Liver (tissue), 10 donors: ENCODE measurements at places on chromosomes 3 and 15.

DNA sequence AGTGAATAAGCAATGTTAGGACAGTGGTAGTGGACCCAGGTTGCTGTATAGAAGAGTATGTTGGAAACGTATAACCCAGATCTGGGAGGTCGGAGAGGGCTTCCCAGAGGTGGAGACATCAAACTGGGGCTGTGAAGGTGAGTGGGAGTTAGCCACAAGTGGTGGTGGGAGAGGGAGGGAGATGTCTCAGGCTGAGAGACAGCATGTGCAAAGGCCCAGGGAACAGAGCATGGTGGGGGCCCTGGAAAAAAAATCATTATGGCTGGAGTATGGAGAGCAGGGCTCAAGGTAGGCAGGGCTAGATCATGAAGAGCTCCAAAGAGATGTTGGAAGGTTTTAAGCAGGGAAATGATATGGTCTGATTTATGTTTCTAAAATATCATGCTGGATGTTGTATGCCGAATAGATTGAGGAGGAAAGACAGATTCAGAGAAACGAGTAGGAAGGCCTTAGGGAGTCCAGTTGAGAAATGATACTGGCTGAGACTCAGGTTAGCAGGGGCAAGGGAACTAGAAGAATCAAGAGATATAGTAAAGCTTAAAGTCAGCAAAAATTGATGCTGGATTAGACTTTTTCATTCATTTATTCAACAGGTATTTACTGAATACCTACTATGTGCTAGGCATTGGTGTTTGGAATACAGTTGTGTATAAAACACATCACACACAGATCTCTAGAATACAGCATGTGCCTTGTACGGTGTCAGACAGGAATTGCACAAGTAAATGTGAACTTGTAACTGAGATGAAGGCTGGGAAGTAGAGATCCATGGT is 17.0 kb downstream of the ITPR1 start:
- H3K27me3 ChIP-seq: no peaks in the 10 kb centered on the region
- H3K27ac ChIP-seq: no peak overlapping the region
- peaks cover 11% of the 10 kb centered on the region for H3K4me1 ChIP-seq
- no peak overlapping the region for H3K4me3 ChIP-seq

GRCh38 chr3:99648516-99648915 is 10.1 kb downstream of the COL8A1 start:
- no peaks in the 10 kb centered on the region for H3K27me3 ChIP-seq
- no peaks in the 10 kb centered on the region for H3K36me3 ChIP-seq
- H3K4me1 ChIP-seq: no peaks in the 10 kb centered on the region
- no peak for DNase-seq
- H3K27ac ChIP-seq: no peak overlapping the region

DNA sequence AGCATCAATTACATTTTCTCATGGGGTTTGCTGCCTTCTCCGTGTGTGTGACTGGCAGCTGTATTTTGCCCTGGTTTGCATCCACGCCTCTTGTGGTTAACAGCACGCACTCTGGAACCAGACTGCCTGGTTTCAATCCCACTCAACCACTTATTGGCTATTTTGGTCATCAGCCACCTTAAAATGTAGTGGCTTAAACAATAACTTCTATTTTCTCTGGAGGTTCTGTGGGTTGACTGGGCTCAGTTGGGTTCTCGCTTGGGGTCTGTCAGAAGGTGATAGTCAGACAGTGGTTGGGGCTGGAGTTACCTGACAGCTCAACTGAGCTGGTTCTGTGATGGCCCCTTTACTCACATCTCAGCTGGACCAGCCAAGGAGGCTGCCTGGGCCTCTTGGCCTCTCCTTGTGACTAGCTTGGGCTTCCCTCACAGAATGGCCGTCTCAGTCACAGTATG is 36.8 kb downstream of the EHD4 start:
- no peak for DNase-seq
- no peaks in the 10 kb centered on the region for H3K27me3 ChIP-seq
- peaks cover 6% of the 10 kb centered on the region for H3K4me1 ChIP-seq
- H3K36me3 ChIP-seq: no peaks in the 10 kb centered on the region

- peaks cover 11% of the 10 kb centered on the region for H3K4me1 ChIP-seq
- DNase-seq: no peak
- H3K27ac ChIP-seq: peak overlapping the region; percentile 23
- no peaks in the 10 kb centered on the region for H3K27me3 ChIP-seq
- no peaks in the 10 kb centered on the region for H3K36me3 ChIP-seq
Observed at GRCh38 chr3:170631755-170632488, 46.0 kb upstream of the SLC7A14 start.

DNA sequence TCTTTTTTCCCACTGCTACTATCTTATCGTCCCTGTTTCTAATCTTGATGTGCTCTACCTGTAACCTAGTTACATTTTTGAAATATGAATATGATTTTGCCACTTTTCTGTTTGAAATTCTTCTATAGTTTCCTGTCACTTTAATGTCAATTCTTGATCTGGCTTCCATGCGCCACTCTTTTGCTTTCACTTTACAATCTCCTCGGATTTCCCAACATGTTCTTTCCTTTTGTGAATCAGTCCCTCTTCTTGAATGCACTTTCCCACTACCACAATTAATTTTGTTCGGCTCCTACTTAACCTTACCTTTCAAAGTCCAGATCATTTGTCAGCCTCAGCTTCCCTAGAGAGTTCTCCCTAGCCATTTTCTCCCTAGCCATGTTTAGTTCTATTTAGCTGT is 8.3 kb downstream of the TIMMDC1 start:
- no peak for DNase-seq
- no peak overlapping the region for H3K4me3 ChIP-seq
- H3K36me3 ChIP-seq: peaks cover 10% of the 10 kb centered on the region
- H3K27ac ChIP-seq: peak overlapping the region; percentile 1
- H3K4me1 ChIP-seq: no peaks in the 10 kb centered on the region
- no peaks in the 10 kb centered on the region for H3K27me3 ChIP-seq

GRCh38 chr3:69997631-69998307 is 1.8 kb upstream of the SAMMSON start:
- no peak overlapping the region for H3K4me3 ChIP-seq
- DNase-seq: no peak
- no peaks in the 10 kb centered on the region for H3K27me3 ChIP-seq
- no peaks in the 10 kb centered on the region for H3K4me1 ChIP-seq

- H3K36me3 ChIP-seq: no peaks in the 10 kb centered on the region
- H3K27ac ChIP-seq: no peak overlapping the region
- no peaks in the 10 kb centered on the region for H3K27me3 ChIP-seq
- H3K4me1 ChIP-seq: peaks cover 4% of the 10 kb centered on the region
Observed at GRCh38 chr3:16994854-16995525, 110.2 kb downstream of the PLCL2 start.

- DNase-seq: no peak
- H3K4me3 ChIP-seq: no peak overlapping the region
- no peaks in the 10 kb centered on the region for H3K36me3 ChIP-seq
Observed at GRCh38 chr3:144263706-144264105, 292.1 kb downstream of the DIPK2A start.

GRCh38 chr3:125214738-125215137 is 2.2 kb upstream of the SLC12A8 start:
- H3K36me3 ChIP-seq: no peaks in the 10 kb centered on the region
- no peaks in the 10 kb centered on the region for H3K27me3 ChIP-seq
- DNase-seq: no peak
- H3K4me3 ChIP-seq: no peak overlapping the region
- H3K27ac ChIP-seq: no peak overlapping the region

DNA sequence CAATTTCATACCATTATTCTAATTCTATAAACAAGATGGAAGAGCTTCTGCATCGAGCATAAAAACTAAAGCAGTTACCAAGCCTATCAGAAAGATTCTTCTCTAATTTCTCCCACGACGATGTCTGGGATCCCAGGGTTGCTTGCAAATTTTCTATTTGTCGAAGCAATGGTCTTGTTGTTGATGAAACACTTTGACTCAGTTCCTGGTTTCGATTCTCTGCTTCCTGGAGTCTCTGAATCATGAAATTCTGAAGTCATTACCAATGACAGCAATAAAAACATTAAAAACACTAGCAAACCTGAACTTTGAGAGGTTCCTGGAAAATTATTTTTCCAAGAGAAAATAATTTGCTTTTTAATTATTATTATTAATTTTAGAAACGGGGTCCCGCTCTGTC is 18.7 kb downstream of the TMF1 start:
- no peaks in the 10 kb centered on the region for H3K27me3 ChIP-seq
- no peaks in the 10 kb centered on the region for H3K4me1 ChIP-seq
- H3K36me3 ChIP-seq: peaks cover 15% of the 10 kb centered on the region
- DNase-seq: no peak

GRCh38 chr15:33067456-33067855 is 127.1 kb downstream of the FMN1 start:
- H3K4me1 ChIP-seq: no peaks in the 10 kb centered on the region
- no peaks in the 10 kb centered on the region for H3K36me3 ChIP-seq
- DNase-seq: no peak
- no peak overlapping the region for H3K27ac ChIP-seq

- no peaks in the 10 kb centered on the region for H3K36me3 ChIP-seq
- peak overlapping the region; percentile 8 for H3K27ac ChIP-seq
- DNase-seq: no peak
- no peaks in the 10 kb centered on the region for H3K27me3 ChIP-seq
Observed at GRCh38 chr3:183548262-183548769, 7.2 kb downstream of the KLHL6 start.

DNA sequence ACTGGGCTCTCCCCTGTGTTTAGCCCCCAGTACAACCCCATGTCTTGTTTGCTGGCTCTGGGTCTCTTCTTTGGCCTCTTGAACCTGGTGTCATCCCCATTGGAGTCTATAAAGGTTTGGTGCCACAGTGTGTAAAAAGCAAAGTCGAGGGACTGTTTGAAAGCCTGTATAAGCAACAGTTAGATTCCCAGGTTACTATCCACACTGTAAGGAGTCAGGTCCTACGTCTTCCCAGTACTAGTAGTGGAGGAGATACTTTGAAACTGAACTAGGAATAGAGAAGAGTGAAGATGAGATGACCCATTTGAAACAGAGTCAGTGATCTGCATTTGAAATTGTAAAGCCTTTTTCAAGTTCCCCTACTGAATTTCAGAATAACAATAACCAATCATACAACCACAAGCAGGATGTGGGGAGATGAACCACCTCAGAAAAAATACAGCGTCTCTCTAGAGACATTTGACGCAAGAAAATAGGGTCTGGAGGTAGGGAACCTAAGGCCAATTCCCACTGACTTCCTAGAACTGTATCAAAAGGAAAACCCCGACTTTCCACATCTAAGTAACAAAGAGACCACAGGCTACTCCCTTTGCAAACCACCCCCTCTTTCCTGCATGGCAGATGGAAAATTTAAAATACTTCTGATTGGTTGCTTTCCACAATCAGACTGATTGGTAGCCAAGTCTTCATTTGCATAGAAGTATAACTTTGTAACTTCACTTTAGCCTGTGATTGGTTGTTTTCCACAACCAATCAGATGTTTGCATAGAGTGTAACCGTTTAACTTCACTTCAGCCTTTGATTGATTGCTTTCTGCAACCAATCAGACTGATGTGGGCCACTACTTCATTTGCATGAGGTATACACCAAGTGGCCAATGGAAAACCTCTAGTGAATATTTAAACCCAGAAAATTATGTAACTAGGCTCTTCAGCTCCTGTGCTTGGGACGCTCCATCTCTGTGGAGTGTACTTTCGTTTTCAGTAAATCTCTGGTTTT is 49.9 kb upstream of the NEDD4 start:
- H3K4me3 ChIP-seq: no peak overlapping the region
- H3K36me3 ChIP-seq: no peaks in the 10 kb centered on the region
- H3K27ac ChIP-seq: no peak overlapping the region
- no peaks in the 10 kb centered on the region for H3K4me1 ChIP-seq

DNA sequence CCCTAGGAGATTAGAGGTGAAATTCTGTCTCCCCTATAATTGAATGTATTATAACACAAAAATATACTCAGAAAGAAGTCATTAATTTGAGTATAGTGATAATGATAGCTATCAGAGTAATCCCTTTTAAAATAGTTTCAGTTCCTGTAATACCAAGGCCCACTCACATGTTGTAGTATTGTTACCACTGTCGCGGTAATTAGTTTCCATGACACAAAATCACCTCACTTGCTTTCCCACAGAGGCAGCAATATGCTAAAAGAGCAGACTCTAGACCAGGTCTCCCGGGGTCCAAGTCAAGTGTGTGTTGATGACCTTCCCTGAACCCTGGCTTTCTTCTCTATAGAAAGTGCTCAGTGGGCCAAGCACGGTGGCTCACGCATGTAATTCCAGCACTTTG is 39.5 kb upstream of the NSMCE3 start:
- peaks cover 9% of the 10 kb centered on the region for H3K27me3 ChIP-seq
- H3K4me1 ChIP-seq: no peaks in the 10 kb centered on the region
- DNase-seq: no peak
- no peak overlapping the region for H3K4me3 ChIP-seq
- no peak overlapping the region for H3K27ac ChIP-seq

DNA sequence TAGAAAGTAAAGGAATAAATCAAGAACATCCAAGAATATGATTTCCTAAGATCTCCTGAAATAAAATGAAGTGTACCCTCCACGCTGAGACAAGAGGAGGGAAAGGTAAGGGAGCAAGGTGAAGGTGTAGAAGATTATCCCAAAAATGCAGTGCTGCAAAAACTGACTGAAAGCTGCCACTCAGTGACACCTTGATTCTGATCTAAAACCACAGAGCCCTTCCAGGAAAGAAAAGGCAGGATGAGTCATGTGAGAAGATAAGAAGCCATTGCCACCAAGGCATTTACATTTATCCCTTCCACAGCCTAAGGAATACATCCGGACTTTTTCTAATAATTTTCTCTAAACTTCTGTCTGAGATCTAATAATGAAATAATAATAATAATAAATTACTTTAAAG is 49.9 kb downstream of the IGSF11 start:
- H3K4me3 ChIP-seq: no peak overlapping the region
- no peaks in the 10 kb centered on the region for H3K36me3 ChIP-seq
- DNase-seq: no peak
- H3K27ac ChIP-seq: no peak overlapping the region

- no peak overlapping the region for H3K4me3 ChIP-seq
- no peak for DNase-seq
- H3K4me1 ChIP-seq: no peaks in the 10 kb centered on the region
Observed at GRCh38 chr3:27216955-27217552, 152.1 kb downstream of the NEK10 start.

GRCh38 chr15:68265081-68265480 is 12.5 kb upstream of the FEM1B start:
- H3K4me1 ChIP-seq: no peaks in the 10 kb centered on the region
- DNase-seq: no peak
- H3K36me3 ChIP-seq: no peaks in the 10 kb centered on the region
- H3K27me3 ChIP-seq: no peaks in the 10 kb centered on the region

GRCh38 chr3:184372296-184372821 is 5.6 kb downstream of the THPO start:
- no peak for DNase-seq
- H3K27me3 ChIP-seq: no peaks in the 10 kb centered on the region
- peaks cover 1% of the 10 kb centered on the region for H3K36me3 ChIP-seq
- no peak overlapping the region for H3K27ac ChIP-seq
- no peak overlapping the region for H3K4me3 ChIP-seq

DNA sequence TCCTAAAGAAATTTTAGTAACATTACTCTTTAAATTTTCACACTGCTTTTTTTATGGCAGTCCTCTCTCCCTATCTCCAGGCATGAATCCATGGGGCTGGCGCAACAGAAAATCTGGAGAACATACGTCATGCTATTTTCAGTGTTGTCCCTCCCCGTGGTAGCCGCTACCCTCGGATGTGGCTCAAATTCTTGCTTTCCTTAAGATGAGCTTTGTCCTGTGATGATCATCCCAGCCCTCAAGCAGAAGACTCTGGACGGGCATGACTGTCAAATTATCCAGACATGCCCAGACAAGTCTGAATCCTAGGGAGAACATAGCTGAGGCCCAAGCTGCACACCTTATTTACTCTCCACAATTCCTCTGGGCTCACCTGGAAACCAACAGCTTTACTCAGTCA is 49.1 kb downstream of the FMN1 start:
- no peaks in the 10 kb centered on the region for H3K27me3 ChIP-seq
- H3K36me3 ChIP-seq: no peaks in the 10 kb centered on the region
- no peak for DNase-seq
- H3K4me1 ChIP-seq: no peaks in the 10 kb centered on the region
